ENCODE measurements at places on chromosomes 7 and 10.

GRCh38 chr10:132624847-132625471 lies 87.4 kb downstream of the INPP5A start:
- DNase-seq: no peak

DNA sequence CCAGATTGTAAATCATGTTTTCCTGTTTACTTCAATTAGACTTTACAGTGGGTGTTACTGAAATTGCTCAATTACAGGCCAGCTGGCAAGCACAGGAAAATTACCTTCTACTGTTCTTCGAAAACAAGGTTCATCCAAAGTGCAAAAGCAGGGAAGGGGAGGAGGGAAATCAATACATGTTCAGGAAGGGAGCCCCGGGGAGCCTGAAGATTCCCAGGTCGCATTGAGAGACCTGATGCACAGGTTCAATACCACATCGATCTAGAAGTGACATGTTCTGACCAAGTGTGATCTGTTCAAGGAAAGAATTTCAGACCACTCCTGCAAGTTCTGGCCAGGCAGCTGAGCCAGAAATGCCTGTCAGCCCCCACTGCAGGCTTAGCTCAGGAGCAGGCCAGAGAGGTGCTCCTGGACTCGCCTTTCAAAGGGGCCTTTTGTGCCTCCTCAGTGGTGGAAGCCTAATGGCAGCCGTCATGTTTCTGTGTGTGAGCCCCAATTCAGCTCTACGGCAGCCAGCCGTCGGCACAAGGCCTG lies 35.9 kb downstream of the FAM53B start:
- no peak for DNase-seq

DNA sequence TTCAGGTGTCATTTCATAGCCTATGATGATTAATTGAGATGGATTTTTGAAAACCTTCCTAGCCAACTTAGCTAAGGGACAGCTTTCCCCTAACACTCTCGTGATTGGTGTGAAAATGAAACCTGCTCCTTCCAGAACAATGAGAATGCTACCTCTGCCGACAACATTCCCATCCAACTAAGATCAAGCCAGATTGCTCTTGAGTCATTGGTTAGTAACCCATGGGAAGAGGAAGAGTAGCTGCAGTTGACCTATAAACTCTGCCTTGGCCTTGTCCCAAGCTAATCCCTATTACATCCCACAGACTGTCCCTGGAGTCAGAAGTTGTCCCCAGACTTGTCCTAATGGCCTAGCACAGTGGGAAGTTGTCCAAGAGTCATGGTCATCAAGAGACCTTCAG lies 80.5 kb upstream of the SVIL start:
- DNase-seq: no peak

- no peak for DNase-seq
Measured at GRCh38 chr7:27912751-27913150, 172.8 kb downstream of the TAX1BP1 start.

DNA sequence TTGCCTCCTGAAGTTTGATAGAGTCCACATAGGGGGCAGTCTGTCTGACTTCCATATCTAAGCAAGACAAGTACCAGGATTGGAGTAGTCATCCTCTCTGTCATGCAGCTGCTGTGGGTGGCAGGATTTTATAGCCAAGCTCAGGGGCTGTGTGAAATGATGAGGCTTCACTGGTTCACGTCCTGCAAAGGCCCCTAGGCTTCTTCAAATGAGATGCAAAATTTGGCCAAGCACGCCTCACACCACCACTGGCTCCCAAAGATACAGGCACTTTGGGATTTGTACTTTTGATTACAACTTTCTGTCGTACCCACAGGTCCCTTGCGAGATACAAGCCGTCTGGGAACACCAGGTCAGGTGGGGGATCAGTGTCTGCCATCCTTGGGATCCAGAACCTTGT lies 67.1 kb downstream of the WDFY4 start:
- DNase-seq: no peak

DNA sequence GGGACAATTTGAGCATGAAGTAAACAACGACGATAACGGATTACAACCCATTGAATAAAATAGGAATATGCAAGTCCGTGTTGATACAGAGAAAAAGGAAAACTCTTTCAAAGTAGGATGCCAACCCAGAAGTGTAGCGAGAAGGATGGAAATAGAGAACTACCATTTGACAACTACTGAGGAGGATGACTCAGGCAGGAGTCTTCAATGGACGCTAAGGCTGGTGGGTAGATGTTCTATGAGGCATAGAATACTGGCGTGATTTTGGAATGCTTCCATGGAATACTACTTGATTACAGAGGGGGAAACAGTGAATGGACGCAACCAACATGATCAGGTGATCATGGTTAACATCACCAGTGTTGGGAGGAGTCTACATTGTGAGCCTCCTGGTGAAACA lies 828 bp upstream of the CFAP70 start:
- DNase-seq: no peak

- no peak for DNase-seq
Measured at GRCh38 chr10:7157091-7157490, 253.7 kb downstream of the SFMBT2 start.

DNA sequence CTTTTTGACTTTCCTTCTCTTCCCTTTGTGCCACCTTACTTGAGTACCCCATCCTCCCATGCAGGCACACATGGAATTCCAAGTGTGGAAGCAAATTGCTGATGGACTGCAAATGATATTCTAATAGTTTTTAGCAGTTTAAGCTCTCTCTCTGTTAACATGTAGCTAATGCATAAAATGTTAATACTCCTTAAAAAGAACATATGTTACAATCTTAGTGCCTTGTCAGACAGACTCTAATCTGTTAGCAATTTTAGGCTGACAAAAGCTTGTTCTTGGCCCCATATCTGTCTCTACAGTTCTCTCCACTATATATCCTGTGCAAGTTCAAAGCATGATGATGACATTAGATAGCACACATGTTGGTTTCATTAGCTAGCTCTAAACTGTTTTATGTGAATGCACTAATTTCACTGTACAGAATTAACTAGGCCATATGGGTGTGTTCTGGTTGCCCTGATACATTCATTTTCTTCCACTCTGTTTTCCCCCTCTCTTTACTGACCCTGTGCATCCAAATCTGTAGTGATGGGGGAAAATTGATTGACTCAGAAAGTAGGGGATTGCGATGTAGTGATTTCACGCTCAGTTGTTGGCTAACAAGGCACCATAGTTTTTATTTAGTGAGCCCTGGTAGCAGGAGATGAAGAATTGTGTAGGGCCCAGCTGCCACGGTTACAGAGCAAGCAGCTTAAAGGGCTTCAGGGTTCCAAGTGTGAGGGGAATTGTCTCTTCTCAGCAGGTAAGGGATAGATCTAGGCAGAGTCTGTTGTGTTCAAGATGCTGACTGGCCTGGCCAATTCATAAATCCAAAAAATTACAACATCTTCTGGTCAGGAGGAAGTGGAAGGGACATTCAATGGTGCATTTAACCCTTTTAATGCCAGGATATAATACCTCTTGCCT lies 114.6 kb upstream of the FZD1 start:
- no peak for DNase-seq

GRCh38 chr7:3117081-3117480 lies 73.4 kb upstream of the CARD11 start:
- DNase-seq: no peak
